AML-193 (cell line): ENCODE measurements at places on chromosomes 3 and 15.
A peak's percentile ranks its signal among the peaks of the same experiment; 100 is the strongest.

DNA sequence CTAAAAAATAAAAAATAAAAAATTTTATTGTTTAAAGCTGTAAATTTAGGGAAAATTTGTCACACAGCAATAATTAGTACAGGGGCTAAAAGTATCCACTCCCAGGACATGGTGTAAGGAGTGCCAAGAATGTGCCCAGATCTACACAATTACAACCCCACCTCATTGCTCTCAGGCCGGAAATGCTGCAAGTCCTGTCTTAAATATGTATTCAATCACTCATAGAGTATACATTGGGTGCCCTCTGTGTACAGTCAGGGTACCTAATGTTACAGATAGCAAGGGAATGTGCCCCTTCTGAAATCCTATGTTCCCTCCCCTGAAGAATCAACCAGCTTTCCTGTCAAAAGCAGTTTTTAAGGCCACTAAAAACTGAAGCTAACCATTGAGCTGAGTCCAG lies 106.6 kb downstream of the MECOM start:
- no peak for DNase-seq

DNA sequence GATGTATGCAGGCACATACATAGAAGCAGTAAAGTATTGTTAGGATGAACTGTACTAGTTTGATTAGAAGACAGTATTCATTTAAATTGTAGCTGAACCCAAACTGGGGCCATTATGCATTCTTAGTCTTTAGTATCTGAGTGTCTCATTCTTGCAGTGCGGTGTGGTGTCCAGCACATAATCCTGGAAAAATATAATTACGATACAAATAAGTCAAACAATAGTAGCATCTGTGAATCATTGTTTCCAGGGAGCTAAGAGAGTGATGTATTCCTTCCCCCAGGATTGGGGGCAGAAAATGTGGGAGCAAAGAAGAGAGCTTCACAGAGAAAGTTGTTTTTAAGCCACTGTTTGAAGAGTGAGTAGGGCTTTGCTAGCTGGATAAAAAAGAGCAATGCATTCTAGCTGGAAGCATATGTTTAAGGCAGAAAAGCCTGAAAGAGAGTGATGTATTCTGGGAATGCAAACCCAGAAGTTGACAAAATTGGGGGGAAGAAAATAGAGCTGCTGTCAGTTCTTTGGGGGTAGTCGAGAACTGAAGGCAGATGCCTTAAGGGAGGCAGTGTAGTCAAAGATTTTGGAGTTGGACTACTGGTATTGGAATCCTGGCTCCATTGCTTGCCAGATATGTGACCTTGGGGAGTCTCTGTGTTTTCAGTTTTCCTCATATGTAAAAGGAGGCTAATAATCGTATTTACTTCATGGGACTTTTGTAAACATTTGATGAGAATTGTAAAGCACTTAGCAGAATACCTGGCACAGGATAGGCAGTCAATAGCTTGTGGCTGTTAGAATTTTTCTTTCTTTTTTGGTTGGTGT lies 14.1 kb downstream of the SLMAP start:
- DNase-seq, result no peak

DNA sequence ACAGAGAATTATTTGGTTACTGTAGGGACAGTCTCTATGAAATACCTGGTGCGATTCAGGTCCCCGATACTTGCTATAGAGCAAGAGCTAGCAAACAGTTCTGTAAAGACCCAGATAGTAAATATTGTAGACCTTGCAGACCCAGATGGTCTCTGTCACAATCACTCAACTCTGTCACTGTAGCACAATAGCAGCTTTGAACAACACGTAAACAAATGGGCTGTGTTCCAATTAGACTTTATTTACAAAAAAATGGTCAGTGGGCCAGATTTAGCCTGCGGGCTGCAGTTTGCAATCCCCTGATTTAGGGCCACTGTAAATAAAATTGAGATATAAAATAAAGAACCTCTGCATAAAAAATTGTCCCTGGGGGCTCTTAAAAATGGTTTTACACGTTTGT lies 127.7 kb downstream of the SV2B start:
- no peak for DNase-seq

GRCh38 chr3:169865176-169865767 lies 4.5 kb downstream of the LRRC31 start:
- DNase-seq, result peak; percentile 63

- DNase-seq, result no peak
Measured at GRCh38 chr3:12896063-12896985, 55.0 kb upstream of the RPL32 start.

DNA sequence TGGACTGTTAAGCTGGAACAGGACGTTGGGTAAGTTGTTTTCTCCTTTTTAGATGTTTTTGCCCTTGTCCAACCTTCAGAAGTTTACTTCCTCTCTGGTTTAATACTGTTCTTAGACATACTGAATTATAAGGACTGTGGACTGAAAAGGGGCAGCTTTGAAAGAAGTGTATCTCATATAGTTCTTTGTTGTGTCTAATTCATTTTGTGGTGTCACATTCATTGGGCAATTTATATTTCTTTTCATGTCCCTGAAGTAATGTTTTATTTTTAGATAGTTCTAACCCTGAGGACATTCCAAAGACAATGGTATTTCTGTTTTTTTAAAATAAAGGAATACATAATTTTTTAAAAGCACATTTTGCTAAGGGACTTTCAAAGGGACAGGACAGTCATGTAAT lies 45.2 kb downstream of the TMEM108 start:
- DNase-seq, result no peak

DNA sequence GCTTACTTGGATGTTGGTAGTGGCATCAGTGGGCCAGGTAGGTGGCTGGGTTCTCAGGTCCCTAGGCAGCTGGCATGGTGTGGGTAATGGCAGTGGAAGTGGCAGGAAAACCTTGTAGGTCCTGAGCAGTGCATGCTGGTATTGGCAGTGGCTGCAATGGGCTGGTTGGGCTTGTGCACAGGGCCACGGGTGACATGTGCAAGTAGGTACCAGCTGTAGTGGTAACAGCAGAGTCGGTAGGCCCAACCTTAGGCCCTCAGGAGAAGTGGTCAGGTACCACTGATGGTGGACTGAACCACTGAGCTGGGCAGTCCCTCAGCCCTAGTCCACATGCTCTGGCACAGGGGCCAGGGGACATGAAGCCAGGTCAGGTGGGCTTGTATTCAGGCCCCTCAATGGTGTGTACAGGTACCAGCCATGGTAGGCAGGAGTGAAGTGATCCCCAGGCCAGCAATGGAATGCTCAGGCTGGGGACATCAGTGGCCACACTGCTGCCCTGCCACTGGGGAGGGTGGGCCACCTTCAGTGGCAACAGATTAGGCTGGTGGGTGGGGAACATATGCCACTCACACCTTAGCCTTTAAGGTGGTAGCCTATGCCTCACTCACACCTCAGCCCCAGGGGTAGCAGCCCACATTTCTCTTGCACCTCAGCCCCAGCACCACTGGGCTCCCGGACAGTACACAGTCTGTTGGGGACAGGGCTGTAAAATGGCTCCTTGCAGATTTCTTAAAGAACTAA lies 118.1 kb downstream of the LRRK1 start:
- no peak for DNase-seq

- DNase-seq, result no peak
Measured at GRCh38 chr15:59166166-59166565, 40.5 kb upstream of the LDHAL6B start.

- DNase-seq, result no peak
Measured at GRCh38 chr3:74273555-74274402, 340.7 kb downstream of the CNTN3 start.
